ENCODE measurements at places on chromosomes 3 and 15.

DNA sequence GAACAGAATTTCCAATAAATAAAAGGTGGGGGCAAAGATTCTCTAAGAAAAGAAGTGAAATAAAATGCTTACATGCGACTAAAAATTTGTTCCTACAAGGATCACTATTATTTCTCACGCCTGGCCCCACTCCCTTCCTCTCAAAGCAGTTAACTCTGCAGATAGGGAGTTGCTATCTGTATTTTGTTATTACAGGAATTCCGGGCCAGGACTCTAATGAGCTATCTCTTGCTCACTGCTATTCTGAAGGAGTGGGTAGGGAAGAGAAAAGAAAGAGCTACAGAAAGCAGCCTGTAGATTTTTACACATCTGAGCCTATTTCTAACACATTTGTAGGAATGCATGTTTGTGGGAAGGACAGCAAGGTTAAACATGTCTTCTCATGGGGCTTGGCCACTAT lies 140.4 kb downstream of the PCCB start:
- DNase-seq, result no peak

- no peak for DNase-seq
These were observed 28.3 kb downstream of the C3orf20 start for GRCh38 chr3:14703128-14703750.

DNA sequence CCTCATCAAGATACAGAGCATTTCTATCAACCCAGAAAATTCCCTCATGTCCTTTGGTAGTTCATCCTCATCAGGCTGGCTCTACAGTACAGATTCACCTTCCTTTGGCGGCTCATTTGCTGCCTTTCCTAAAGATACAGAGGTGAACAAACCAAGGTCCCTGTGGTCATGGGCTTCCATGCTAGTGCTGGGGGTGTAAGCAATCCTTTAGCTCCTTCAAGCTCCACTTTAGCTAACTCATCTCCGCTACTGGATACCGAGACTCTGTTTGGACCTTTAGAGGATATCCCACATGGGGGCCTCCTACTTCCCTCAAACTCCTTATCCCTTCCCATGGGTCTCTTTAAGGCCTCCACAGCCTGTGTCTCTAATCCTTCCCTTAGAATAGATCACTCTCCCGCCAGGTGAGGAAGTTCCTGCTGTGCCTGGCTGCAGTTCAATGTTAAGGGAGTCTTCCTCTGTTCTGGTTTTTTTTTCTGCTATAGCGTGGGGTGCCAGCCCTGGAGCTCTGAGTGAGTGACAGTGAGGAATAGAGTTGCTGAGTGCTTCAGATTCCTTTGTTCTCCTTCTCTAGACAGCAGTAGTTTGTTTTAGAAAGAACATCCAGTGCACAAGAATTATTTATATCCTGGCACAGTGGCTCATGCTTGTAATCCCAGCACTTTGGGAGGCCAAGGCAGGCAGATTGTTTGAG lies 30.7 kb downstream of the CLEC3B start:
- no peak for DNase-seq

- no peak for DNase-seq
These were observed 49.7 kb upstream of the GOLGA6B start for GRCh38 chr15:72604794-72605193.

- no peak for DNase-seq
These were observed 90.3 kb downstream of the FMN1 start for GRCh38 chr15:33104212-33104611.

DNA sequence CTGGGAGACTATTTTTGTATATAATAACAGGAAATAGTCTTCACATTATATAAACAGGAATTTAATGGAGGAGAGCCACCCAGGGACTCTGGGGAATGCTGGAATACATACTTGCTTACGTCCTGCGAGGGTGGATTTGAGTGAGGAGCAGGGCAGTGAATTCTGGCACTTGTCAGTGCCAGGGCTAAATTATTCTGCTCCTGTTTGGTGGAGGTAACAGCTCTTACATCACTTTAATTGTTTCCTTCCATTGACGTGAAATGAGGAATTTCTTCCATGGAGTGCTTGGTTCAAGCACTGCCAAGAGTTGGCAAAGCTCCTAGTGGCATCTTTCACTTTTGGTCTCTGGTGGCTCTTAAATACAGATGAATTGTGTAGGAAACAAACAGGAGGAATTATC lies 94.1 kb upstream of the GOLGA8J start:
- no peak for DNase-seq

- DNase-seq, result peak; percentile 71
These were observed at the start of gene NRROS for GRCh38 chr3:196639483-196640296. Gene NRROS (plus strand): TSS chr3:196639694. CDS start chr3:196654540, 14,846 bp downstream.

- no peak for DNase-seq
These were observed 40.9 kb downstream of the RFTN1 start for GRCh38 chr3:16472593-16472992.

DNA sequence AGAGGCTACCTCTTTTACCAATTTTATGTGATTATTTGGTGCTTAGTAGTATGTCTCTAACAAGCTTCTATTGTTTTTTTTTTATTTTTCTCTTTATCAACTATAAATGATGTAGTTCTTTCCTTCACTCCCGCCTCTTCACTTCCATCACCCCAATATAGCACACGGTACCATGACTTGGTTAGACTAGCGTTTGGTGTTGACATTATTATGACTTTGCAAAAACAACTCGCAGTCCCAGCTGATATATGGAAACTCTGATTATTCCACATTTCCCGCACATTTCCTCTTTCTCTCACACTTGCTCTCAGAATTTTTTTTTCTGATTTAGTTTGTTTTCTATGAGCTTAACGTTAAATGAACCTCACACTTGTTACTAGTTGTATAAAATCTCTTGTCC lies 162.2 kb downstream of the GREM1 start:
- no peak for DNase-seq

DNA sequence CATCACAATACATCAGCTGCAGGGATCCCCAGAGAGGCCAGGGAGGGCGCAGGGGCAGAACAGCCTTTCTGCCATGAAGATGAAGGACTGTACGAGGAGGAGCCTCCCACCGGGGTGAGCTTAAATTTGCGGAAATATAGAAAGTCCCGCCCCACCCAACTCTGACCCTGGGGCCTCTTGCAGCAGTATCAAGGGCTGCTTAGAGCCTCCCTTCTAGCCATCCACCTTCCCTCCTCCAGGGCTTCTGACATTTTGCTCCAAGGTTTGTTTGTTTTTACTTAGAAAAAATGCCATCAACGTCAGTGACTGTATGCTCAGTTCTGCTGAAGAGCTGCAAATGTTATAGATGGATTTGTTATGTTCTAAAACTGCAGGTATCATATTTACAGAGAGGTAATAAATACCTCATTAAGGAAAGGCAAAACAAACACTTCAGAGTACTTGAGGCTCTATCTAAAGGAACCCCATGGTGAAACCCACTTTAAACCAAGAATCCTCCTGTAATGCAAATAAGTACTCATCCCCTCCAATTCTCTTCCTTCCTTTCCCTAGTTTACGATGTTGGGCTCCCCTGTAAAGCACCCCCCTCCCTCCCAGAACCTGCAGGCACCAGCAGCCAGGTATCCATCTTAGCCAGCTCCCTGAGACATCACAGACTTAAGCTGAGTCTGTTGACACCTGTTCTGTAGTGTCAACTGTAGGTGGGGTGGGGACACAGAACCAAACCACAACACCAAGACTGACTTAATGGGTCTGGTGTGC lies 30.5 kb downstream of the RFTN1 start:
- DNase-seq, result no peak

DNA sequence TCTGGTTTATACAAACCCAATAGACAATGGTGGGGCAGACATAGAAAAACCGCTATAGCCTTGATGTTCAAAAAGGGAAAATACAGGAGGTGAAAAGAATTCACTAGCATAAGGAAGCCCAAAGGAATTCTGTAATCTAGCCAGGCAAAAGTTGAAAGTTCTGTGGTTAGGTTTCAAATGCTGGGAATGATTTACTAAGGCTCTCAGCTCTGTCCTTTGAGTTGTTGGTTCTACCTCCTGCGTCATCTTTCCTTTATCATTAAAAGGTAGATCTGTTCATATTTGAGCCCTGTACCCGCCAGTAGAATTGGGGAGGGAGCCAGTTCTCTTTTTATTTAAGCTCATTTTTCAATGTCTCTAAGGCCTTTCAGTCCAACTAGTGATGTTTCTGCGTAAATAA lies 866.5 kb downstream of the IGSF11 start:
- no peak for DNase-seq

DNA sequence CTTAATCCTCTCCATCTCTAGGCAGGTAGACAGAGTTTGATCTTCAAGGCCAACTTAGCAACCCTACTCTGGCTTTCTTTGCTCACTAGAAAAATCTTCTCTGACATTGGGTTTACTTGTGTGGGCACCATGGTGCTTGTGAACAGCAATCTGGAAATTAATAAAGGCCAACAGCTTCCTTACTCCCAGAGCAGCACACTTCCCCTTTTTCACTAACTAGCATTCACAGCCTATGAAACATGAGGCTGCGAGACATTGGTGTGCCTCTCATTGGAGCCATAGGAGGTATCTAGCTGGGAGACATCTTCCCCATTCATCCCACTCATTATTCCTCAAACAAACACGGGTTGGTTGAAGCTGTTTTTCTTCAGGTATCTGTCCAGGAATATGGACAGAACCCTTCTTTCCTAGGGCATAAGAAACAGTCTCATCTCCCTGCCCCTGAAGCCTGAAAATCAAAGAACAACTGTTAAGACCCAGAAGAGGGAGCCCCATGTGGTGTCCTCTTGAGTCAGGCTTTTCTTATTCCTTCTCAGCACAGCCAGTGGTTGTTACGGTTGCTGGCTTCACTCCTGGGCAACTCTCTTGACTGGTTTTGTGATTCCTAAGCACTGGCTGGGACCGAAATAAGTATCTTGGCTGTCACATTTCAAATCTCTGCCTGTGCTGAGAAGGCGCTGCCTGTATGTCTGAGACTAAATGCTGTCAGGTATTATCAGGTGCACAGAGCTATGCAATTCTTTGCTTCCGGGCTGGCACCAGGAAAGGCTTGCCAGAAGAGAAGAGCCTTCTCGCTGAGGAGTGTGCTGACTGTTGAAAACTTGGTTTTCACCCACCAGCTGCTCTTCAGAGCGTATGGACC lies 194.4 kb downstream of the FEZF2 start:
- DNase-seq, result no peak

DNA sequence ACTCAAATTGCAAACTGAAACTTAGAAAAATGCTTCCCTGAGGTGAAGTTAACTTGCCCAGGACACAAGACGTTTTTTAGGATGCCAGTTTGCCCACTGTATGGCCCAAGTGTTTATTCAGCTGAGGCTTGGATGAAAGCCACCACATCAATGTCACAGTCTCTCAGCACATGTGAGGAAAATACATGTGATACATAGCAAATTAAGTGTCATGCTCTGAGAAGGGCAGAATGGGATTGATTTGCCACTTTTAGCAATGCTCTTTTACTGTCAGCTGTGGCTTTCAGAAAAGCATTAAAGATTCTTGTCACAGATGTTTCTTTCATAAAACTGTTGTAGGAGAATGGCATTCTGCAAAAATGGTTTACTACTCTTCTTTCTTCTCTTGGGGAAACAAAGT lies 165.5 kb downstream of the ZIC1 start:
- no peak for DNase-seq

- no peak for DNase-seq
These were observed 174.0 kb downstream of the NEK11 start for GRCh38 chr3:131200636-131201199.

DNA sequence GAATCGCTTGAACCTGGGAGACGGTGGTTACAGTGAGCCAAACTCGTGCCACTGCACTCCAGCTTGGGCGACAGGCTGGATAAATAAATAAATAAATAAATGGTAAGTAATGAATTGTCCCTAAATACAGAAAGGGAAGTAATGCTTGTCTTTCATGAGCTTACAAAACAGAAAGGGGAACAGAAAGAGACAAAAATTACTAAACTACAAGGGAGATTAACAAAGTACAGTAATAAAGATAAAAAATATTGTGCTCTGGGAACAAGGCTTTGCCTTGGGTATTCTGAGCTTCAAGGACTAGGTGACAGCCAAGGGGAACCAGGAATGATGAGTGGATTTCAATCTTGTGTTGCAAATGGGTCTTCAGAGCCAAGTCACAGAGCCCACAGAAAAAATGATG lies 9.2 kb upstream of the HLTF start:
- no peak for DNase-seq

DNA sequence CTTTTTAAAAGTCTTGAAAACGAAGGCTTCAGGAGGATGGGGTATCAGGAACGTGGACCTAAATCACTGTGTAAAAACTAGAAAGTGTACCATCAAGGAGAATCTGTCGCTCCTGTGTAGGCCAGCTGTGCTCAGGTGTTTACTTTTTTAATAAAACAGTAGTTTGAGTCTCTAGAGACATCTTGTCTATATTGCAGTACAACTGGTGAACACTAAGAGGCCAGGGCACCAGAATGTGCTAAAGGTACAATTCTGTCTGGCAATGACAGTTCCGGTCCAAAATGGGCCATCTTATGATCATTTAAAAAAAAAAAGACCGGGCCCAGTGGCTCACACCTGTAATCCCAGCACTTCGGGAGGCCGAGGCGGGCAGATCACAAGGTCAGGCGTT lies 61.8 kb upstream of the MCF2L2 start:
- no peak for DNase-seq

DNA sequence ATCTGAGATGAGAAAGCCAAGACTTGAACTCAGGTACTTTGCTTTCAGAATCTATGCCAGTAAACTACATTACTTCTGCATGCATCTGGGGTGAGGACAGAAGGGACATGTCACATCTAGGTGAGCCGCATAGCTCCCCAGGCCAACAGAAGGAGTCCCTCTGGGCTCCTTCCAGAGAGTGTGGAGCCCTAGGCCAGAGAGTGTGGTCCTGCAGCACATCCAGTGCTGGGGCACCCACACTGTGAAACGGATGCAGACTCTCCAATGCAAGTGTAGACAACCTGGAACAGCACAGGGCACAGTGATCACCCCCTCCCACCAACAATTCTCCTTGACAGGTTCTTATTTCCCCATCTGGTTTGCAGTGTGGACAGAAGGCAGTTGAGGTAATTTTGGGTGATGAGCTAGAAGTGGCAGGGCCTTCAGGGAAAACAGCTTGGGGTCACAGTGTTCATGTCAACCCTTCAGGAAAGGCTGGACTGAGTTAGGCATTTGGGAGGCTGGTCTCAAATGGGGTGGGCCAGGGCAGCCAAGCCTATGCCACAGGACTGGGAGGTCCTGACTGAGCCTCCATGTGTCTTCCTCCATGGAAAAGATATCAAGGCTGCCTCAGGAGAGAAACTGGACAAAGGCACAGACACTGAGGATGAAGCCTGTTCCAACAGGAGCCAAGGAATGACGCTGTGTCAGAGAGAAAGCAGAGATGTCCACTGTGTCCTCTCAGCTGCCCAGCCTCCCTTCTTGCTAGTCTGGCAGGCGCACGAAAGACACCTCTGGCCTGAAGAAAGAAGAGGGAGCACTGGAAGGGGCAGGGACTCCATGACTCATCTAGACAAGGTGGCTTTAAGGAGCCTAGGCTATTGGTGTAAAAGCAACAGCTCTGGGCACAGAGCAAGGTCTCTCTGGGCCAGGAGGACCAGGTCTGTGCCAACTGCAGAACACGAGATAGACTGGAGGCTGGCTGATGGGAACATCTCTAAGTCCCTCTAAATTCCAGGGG lies 1.7 kb downstream of the PLCD1 start:
- no peak for DNase-seq

- no peak for DNase-seq
These were observed 123.4 kb upstream of the FRMD4B start for GRCh38 chr3:69509288-69509687.

- no peak for DNase-seq
These were observed 2.6 kb downstream of the CYP19A1 start for GRCh38 chr15:51335538-51336410.
